ENCODE measurements at places on chromosomes 7 and 10.
A peak's percentile ranks its signal among the peaks of the same experiment; 100 is the strongest.

- no peak for DNase-seq
These were observed 374.9 kb upstream of the PODXL start for GRCh38 chr7:131931370-131931769.

- no peak for DNase-seq
These were observed 27.1 kb downstream of the CREM start for GRCh38 chr10:35153716-35154115.

GRCh38 chr7:36545291-36545690 is 155.6 kb downstream of the ANLN start:
- no peak for DNase-seq

DNA sequence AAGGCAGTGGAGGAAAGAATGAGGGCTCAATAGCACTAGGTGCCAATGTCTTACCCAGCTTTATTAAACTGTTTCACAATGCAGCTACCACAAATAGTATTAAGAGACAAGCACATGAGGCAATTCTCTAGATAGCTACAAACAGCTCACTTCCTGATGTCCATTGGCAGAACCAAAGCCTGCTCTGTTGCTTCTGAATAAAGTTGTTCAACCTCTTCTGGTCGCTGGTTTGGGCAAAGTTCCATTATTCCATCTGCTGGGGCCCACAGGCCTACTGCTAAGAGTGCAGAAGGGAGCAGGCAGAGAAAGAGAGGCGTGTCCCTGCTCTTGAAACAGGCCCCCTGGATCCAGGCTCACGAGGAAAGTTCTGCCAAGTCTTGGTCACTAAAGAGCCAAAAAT is 173.9 kb downstream of the ZNF438 start:
- peak; percentile 26 for DNase-seq

DNA sequence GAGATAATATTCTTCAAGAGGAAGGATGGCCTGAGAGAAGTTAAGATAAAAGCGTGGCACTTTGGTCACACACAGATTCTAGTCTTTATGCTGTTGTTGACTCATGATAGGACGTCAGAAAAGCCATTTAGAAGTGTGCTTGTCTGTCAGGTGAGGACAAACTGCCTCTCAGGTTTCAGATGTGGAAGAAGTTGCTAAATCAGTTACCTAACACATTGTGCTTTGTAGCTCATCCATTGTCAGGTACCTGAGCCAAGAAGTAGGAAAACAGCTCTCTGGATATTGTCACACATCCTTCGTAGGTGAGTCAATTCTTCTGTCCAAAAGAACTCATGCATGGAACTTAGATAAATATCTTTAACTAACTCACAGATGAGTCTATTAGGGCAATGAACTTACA is 49.5 kb upstream of the PHYHIPL start:
- no peak for DNase-seq

- no peak for DNase-seq
These were observed 151.5 kb downstream of the PFKFB3 start for GRCh38 chr10:6354168-6354772.

GRCh38 chr10:14146025-14146424 is 184.7 kb downstream of the FRMD4A start:
- DNase-seq: no peak

GRCh38 chr7:143435266-143435665 is 8.0 kb upstream of the TAS2R60 start:
- no peak for DNase-seq

- DNase-seq: no peak
These were observed 31.9 kb downstream of the RSBN1L start for GRCh38 chr7:77727936-77728701.

DNA sequence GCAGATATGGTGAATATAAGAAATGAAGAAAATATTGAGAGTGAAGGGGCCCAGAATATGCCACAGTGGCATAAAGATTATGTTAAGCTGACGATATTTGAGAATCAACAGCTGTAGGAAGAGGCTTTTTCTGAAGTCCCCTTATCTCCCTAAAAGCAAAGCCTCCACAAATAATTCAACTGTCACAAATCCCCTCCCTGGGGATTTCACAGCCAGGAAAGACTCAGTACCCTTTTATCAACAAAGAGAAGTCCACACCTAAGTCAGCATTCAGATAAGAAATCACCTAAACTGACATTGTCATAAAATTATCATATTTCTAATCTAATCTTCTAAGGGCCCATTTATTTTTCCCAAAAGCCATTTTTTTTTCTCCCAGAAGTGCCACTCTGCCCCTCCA is 284.9 kb upstream of the VWC2 start:
- no peak for DNase-seq

GRCh38 chr10:44295644-44296241 is 89.2 kb downstream of the CXCL12 start:
- DNase-seq: no peak

- no peak for DNase-seq
These were observed 19.0 kb downstream of the KCNH2 start for GRCh38 chr7:150959081-150959480.

- DNase-seq: no peak
These were observed 51.2 kb downstream of the MICU1 start for GRCh38 chr10:72574636-72575035.

GRCh38 chr10:79047875-79048638 is 20.7 kb upstream of the ZMIZ1 start:
- DNase-seq: no peak

- DNase-seq: no peak
These were observed 177.4 kb downstream of the ADK start for GRCh38 chr10:74328388-74328787.

DNA sequence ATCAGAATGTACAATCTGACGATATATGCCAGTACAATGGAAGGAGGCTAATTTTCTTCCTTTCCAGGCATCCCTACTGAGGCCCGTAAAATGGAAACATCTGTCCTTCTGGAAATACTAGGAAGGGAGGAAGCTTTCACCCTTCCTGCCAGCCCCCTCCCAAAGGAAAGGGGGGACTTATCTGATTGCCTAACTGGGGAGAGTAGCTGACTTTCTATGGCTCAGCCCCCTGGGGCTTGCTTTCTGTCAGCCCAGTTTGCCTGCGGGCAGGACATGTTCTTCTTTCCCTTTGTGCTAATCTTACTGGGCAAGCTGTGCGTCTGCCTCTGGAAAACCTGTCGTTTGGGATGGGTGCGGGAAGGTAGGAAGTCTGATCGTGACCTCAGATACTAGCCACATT is 508.9 kb downstream of the SUGCT start:
- no peak for DNase-seq

- DNase-seq: no peak
These were observed 174.4 kb downstream of the CREB5 start for GRCh38 chr7:28586736-28587135.

- peak; percentile 81 for DNase-seq
These were observed 32.8 kb downstream of the GOLGA7B start for GRCh38 chr10:97882142-97883091.

DNA sequence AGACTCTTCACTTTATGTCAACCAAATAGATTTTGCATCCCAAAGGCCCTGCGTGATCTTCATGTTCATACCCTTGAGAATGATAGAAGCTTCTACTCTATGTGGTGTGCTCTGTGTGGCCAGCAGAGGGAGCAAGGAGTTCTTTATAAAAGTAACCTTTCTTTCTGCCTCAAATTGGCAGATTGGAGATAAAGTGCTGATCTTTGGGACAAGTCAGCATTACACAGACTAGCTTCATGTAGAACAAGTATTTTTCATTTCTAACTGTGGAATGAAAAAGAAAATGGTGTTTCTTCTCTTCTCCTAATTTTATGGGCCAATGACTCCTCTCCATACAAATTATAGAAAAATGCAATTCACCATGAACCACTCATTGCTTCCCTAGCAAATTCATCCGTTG is 1214.1 kb downstream of the SORCS1 start:
- no peak for DNase-seq

GRCh38 chr10:101235766-101236165 is 6.5 kb upstream of the LBX1 start:
- DNase-seq: no peak

- DNase-seq: peak; percentile 66
These were observed 47.4 kb downstream of the DENND11 start for GRCh38 chr7:141654551-141654950.

- no peak for DNase-seq
These were observed 67.3 kb upstream of the GRB10 start for GRCh38 chr7:50849991-50850390.

Measured in pulmonary artery endothelial cell (primary cell).